Uterus (tissue), 4 donors: ENCODE measurements at places on chromosomes 7 and 10.
A peak's percentile ranks its signal among the peaks of the same experiment; 100 is the strongest.

GRCh38 chr7:11587048-11587447, 244.9 kb downstream of the THSD7A start:
- H3K4me1 ChIP-seq, result no peaks in the 10 kb centered on the region
- H3K36me3 ChIP-seq, result no peaks in the 10 kb centered on the region
- no peaks in the 10 kb centered on the region for H3K27me3 ChIP-seq
- no peak overlapping the region for H3K27ac ChIP-seq
- no peak overlapping the region for H3K4me3 ChIP-seq

DNA sequence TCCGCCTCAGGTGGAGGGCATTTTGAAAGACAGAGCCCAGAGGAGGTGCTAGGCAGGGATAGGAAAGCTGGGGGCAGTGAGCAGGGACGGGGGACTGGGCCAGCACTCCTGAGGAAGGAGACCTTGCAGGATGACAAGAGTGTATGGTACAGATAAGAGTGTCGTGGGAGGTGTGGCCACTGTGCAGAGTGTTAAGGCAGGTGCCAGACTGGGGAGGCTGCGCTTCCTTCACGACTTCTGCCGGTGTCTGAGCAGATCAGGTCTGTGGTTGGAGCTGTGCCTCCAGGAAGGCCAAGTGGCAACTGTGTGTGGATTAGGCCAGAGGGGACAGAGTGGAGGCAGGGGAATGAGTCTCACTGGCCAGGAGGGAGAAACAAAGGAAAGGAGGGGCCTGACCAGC, 161.7 kb downstream of the HIBADH start:
- no peaks in the 10 kb centered on the region for H3K27me3 ChIP-seq
- no peak overlapping the region for H3K4me3 ChIP-seq
- no peaks in the 10 kb centered on the region for H3K36me3 ChIP-seq
- H3K4me1 ChIP-seq, result no peaks in the 10 kb centered on the region
- no peak overlapping the region for H3K27ac ChIP-seq

GRCh38 chr7:155508376-155509358, 37.7 kb downstream of the CNPY1 start:
- no peak overlapping the region for H3K27ac ChIP-seq
- no peaks in the 10 kb centered on the region for H3K36me3 ChIP-seq
- H3K4me3 ChIP-seq, result no peak overlapping the region
- peaks cover 11% of the 10 kb centered on the region for H3K27me3 ChIP-seq
- no peak for DNase-seq

- H3K27ac ChIP-seq, result no peak overlapping the region
- no peak for DNase-seq
- H3K27me3 ChIP-seq, result no peaks in the 10 kb centered on the region
- no peak overlapping the region for H3K4me3 ChIP-seq
Measured at GRCh38 chr7:38660427-38661099, 29.4 kb upstream of the AMPH start.

- H3K4me1 ChIP-seq, result no peaks in the 10 kb centered on the region
- no peak for DNase-seq
- no peaks in the 10 kb centered on the region for H3K27me3 ChIP-seq
Measured at GRCh38 chr10:99593312-99593711, 26.9 kb downstream of the SLC25A28 start.

DNA sequence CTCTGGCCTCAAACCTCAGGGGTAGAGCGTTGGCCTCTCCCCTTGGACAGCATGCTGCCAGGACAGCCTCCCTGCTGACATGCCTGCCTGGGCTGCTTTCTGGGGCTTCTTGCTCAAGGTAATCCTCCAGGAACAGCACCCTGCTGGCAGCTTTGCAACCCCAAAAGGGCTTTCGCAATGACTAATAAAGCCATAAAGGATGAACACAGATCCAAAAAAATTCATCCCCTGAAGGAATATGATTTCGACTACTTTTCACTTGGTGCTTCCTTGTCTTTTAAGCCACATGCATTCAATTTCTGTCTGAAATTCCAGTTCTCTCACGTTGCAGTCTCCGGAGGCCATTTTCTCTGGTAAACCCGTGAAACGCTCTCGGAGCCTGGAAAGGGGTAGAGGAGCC, 15.1 kb upstream of the SH3PXD2A start:
- H3K27me3 ChIP-seq, result no peaks in the 10 kb centered on the region
- no peaks in the 10 kb centered on the region for H3K36me3 ChIP-seq
- H3K4me1 ChIP-seq, result no peaks in the 10 kb centered on the region
- H3K27ac ChIP-seq, result no peak overlapping the region
- DNase-seq, result no peak
- no peak overlapping the region for H3K4me3 ChIP-seq

DNA sequence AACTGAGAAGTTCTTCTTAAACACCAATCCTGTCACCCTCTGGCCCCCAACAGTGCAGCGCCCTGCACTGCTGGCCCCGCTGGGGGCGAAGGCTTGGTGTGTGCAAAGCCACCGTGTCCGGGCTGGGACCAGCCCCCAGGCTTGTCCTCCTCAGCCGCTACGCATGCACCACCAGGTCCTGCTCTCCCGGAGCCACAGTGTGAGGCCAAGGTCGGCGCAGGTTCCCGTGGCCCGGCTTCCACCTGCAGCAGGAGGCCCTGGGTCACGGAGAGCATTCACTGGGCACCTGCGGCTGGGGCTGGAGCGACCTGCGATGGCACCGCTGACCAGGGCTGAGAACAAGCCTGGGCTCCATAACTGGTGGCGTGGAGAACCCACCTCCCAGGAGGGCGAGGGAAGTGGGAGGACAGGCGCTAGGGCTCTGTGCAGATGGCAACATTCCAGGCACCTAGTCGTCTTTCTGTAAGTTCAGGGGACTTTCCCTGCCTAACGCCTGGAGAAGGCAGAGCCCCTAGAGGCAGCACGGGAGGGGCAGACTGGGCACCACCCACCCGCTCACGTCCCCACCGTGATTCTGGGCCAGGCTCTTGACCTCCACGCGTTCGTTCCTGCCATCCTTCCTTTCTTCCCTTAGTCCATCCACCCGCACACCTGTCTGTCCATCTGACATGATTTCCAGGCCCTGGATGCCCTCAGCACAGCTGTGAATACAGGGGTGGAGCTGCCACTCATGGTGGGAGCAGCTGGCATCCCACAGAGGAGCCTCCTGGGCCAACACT, 271.6 kb downstream of the ELFN1 start:
- DNase-seq, result no peak
- H3K4me1 ChIP-seq, result no peaks in the 10 kb centered on the region
- no peaks in the 10 kb centered on the region for H3K36me3 ChIP-seq
- H3K27ac ChIP-seq, result no peak overlapping the region
- no peak overlapping the region for H3K4me3 ChIP-seq

GRCh38 chr7:139915268-139915863, 86.3 kb downstream of the TBXAS1 start:
- H3K4me1 ChIP-seq, result no peaks in the 10 kb centered on the region
- H3K36me3 ChIP-seq, result no peaks in the 10 kb centered on the region
- H3K4me3 ChIP-seq, result no peak overlapping the region
- DNase-seq, result no peak
- no peak overlapping the region for H3K27ac ChIP-seq

- H3K4me3 ChIP-seq, result no peak overlapping the region
- H3K4me1 ChIP-seq, result no peaks in the 10 kb centered on the region
- H3K36me3 ChIP-seq, result no peaks in the 10 kb centered on the region
- no peak for DNase-seq
Measured at GRCh38 chr10:125025341-125025740, 83.4 kb downstream of the ZRANB1 start.

DNA sequence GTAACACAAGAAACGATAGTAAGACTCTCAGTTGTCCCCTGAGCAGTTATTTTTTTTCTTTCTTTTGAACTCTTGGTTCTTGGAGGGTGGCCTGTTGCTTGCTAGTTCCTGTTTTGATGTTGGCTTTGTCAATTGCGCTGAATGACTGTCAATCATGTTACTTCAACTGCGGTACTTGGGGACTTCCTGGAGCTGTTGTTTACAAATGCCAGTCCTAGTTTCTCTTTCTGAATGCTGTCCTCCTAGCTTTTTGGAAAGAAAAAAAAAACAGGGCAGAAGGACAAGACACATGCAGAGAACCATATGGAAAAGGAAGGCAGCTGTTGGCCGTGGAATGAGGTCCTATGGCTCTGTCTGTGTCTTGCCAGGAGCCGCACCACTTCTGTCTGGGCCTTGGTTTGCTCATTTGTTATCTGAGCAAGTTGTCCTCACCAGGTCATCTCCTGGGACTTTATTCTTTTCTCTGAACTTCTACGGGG, 7.0 kb upstream of the PDCD4 start:
- H3K4me1 ChIP-seq, result peaks cover 7% of the 10 kb centered on the region
- no peak overlapping the region for H3K4me3 ChIP-seq
- no peaks in the 10 kb centered on the region for H3K27me3 ChIP-seq
- no peaks in the 10 kb centered on the region for H3K36me3 ChIP-seq
- no peak for DNase-seq

DNA sequence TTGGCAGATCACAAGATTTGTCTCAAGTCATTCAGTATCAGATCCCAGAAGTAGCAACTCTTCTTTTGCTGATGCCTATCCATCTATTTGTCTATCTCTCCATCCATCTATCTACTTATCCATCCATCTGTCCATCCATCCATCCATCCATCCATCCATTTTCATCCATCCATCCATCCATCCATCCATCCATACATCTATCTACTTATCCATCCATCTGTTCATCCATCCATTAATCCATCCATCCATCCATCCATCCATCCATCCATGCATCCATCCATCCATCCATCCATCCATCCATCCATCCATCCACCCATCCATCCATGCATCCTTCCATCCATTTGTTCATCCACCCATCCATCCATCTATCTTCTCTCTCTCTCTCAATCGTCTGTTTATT, 142.7 kb downstream of the PFKFB3 start:
- DNase-seq, result no peak
- H3K4me1 ChIP-seq, result no peaks in the 10 kb centered on the region
- H3K36me3 ChIP-seq, result no peaks in the 10 kb centered on the region
- H3K4me3 ChIP-seq, result no peak overlapping the region
- H3K27ac ChIP-seq, result no peak overlapping the region

- no peaks in the 10 kb centered on the region for H3K4me1 ChIP-seq
- no peaks in the 10 kb centered on the region for H3K36me3 ChIP-seq
- no peak overlapping the region for H3K27ac ChIP-seq
- no peak for DNase-seq
- no peak overlapping the region for H3K4me3 ChIP-seq
- no peaks in the 10 kb centered on the region for H3K27me3 ChIP-seq
Measured at GRCh38 chr10:26997610-26998009, 102.7 kb downstream of the ANKRD26 start.

DNA sequence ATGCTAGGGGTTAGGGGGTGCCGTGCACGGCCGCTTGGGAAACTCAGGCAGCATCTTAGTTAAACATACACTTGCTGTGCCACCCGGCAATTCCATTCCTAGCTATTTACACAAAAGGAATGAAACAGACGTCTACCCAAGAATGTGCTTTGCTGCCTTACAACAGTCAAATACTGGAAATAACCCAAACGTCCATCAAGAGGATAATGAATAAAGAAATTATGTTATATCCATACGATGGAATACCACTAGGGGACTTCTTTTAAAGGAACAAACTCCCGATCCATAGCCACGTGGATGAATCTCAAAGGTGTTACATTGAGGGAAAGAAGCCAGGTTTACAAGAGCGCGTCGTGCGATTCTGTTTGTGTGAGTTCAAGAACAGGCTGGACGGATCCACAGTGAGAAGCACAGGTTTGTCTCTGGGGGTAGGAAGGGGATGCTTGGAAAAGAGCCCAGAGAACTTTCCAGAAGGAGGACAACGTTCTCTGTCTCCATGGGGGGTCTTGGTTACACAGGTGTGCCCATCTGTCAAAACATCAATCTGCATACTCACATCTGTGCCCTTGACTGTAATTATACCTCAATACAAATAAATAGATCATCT, 41.8 kb downstream of the STK32C start:
- DNase-seq, result no peak
- H3K27me3 ChIP-seq, result no peaks in the 10 kb centered on the region
- H3K4me3 ChIP-seq, result no peak overlapping the region
- H3K36me3 ChIP-seq, result no peaks in the 10 kb centered on the region

DNA sequence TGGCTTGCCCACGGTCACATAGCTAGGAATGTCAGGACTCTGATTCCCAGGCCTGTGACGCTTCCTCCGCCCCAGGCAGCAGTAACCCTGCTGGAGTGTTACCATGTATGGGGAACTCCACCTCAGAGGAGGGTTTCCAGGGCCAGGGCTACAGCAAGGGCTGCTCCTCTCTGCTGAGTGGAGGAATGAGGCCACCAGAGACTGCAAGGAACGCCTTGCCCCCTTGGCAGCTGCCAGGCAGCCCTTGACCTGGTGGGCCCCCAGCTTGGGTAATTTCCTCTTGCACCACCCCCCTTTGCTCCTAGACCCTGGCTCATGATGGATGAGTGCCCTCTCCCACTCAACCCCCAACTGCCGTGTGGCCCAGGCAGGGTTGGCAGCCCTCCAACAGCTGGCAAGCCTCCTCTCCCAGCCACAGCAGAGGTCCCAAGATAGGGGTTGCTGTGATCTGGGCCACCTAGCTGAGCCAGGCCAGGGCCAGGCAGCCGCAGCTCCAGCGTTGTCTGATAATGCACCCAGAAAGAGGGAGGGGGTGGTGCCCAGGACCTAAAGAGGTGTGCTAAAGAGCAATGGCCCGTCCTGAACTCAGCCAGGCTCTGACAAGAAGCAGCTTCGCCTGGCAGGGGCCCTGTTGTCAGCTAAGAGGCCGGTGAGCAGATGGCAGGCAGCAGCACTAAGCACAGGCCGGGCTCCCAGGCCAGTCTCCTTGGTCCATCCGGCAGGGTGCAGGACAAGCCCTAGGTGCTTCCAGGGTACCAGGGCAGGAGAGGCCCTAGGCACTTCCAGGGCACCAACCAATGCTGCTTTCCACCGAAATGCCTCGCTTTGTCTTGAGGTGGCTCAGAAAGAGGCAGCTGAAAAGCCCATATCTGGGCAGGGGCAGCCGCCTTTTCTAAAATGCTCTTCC, 35.4 kb downstream of the DRGX start:
- no peaks in the 10 kb centered on the region for H3K27me3 ChIP-seq
- no peak overlapping the region for H3K4me3 ChIP-seq
- H3K36me3 ChIP-seq, result no peaks in the 10 kb centered on the region
- no peaks in the 10 kb centered on the region for H3K4me1 ChIP-seq

DNA sequence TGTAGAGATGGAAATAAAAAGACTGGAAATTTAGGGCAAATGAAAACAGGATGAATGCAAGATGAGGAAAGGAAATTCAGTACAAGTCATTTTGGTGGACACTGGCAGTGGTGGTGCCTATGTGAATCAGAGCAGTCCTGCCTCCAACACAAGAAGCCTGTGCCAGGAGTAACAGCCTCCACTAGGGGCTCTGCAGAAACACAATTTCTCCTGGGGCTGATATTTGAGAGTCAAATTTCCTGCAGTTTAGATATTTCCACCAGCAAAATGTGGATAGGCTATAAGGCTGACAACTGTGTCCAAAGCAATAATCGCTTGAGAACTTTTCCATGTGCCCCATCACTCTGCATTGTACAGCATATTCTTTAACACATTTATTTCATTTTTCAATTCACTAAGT, 4.7 kb upstream of the PLXDC2 start:
- peak; percentile 40 for DNase-seq
- no peaks in the 10 kb centered on the region for H3K36me3 ChIP-seq
- H3K27me3 ChIP-seq, result no peaks in the 10 kb centered on the region
- H3K4me1 ChIP-seq, result no peaks in the 10 kb centered on the region
